ENCODE measurements at places on chromosomes 1 and 21.

- DNase-seq: no peak
These were observed 113.4 kb downstream of the ERG start for GRCh38 chr21:38384675-38385426.

- no peak for DNase-seq
These were observed 75.3 kb downstream of the HLX start for GRCh38 chr1:220954321-220955075.

- DNase-seq: no peak
These were observed 190.5 kb downstream of the PTPRU start for GRCh38 chr1:29426701-29427279.

DNA sequence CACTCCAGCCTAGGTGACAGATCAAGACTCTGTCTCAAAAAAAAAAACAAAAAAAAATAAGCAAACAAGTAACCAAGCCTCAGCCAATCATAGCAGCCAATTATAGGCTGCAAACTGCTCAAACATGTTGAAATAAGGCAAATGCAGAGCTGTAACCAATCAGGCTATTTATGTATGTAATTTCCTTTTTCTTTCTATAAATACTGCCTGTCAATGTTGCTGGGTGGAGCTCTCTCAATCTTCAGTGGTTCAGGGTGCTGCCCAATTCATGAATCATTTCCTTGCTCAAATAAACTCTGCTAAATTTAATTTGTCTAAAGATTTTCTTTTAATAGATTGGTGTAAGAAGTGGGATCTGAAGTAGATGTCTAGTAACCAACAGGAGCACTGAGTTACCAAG lies 11.6 kb upstream of the CD1D start:
- no peak for DNase-seq

DNA sequence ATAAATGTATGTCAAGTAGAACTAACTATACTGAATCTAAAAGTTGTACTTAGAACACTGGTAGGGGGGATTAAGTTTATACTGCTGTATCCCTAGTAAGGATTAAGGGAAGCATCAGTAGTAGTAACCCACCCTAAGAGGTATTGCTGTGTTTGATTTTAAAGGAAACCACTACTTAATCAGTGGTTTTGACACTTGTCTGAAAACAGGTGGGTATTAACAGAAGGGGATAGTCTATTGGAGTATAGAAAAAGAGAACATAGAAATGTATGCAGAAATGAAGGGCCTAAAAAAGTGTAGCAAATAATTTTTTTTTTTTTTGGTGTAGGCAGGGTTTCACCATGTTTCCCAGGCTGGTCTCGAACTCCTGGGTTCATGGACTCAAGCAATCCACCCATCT lies 2.2 kb downstream of the MIGA1 start:
- no peak for DNase-seq

DNA sequence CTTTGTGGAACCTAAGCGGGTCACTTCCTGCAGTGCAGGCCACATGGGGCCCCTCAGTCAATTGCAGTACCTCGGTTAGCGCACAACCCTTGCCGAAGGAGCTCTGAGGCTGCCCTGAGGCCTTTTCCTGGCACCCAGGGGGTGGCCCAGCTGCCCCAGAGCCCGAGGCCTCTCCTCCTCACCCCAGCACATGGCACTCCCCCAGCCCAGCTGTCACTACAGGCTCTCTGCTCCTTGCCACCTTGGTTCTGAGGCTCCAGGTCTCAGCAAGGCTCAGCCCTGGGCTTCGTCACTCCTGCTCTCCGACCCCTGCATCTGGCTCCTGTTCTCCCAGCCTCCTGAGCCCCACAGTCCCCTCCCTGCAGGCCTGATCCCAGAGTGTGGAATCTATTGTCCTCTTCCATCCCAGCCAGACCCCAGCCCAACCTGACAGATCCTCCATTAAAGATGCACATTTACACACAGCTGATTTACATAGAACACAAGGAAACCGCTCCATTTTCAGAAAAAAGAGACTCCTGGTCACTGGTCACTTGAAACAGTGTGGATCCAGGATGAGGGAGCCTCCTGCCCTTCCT lies 192.8 kb upstream of the POU3F1 start:
- no peak for DNase-seq

- DNase-seq: no peak
These were observed 136.9 kb upstream of the BMP8A start for GRCh38 chr1:39354572-39354971.

DNA sequence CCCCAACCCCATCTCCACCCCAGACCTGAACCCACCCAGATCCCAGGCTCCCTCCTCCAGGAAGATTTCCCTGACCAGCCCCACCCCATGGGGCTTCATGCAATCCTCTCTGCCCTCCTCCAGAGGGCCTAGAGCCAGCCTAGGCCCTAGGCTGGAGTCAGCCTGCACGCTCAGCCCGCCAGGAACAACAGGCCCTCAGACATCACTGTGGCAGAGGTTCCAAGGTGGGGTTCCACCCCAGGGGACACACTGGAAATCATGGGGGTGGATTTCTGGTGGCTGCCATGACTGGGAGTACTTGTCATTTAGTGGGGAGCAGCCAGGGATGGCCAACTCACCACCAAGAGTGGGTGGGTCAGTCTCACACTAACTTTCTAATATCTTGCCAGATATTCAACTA lies 122.0 kb downstream of the GLIS1 start:
- no peak for DNase-seq

- DNase-seq: no peak
These were observed 273.8 kb downstream of the MATN1 start for GRCh38 chr1:30449428-30450147.

GRCh38 chr1:245552331-245552730 lies 397.5 kb downstream of the KIF26B start:
- DNase-seq: no peak

DNA sequence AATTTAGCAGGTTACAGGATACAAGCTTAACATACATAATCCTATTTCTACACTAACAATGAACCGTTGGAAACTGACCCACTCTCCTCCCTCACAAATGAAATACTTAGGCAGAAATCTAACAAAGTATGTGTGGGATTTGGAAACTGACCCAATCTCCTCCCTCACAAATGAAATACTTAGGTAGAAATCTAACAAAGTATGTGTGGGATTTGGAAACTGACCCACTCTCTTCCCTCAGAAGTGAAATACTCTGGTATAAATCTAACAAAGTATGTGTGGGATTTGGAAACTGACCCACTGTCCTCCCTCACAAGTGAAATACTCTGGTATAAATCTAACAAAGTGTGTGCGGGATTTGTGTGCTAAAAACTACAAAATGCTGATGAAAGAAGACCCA lies 60.3 kb downstream of the TRAF5 start:
- no peak for DNase-seq

DNA sequence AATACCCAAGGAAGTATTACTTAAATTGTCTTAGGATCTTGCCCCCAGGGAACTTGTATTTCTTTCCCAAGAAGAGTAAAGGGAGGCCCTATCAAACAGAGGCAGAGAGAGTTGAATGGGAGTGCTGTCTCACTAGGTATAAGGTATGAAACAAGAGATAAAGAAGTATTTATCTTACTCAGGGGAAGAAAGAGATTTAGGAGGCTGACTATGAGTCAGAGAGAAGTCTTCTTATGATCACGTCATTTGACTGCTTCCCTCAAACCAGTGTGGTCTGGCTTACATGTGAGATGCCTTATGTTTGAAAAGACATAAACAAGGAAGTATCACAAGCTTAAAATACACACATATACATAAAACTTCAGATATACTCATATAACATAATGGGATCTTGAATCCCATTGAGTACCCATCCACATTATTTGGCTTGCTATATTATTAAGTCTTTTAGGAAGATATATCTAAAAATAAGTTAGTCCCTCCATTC lies 29.6 kb downstream of the DUSP10 start:
- peak; percentile 64 for DNase-seq

- DNase-seq: no peak
These were observed 3.5 kb downstream of the EXOC8 start for GRCh38 chr1:231334079-231334666.

- DNase-seq: no peak
These were observed 14.2 kb downstream of the PTP4A2 start for GRCh38 chr1:31923901-31924535.

DNA sequence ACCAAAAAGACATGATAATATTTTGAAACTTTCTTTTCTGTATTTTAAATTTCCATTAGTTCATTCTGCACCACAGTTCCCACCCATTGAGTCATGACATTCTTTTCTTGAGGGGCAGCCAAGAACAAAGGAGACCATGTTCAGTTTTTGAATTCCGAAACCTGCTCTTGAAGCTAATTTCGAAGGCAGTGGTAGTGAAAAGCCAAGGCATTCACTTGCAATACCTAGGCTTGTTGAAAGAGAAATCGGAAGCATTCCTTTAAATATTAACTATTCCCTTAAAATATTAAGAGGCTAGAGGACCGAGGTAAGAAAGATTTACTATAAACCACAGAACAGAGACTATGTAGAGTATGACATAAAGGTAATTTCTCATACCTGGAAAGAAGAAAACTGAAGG lies 256.3 kb downstream of the ADGRL2 start:
- DNase-seq: no peak

- no peak for DNase-seq
These were observed 26.3 kb downstream of the SLC37A1 start for GRCh38 chr21:42539931-42540343.

DNA sequence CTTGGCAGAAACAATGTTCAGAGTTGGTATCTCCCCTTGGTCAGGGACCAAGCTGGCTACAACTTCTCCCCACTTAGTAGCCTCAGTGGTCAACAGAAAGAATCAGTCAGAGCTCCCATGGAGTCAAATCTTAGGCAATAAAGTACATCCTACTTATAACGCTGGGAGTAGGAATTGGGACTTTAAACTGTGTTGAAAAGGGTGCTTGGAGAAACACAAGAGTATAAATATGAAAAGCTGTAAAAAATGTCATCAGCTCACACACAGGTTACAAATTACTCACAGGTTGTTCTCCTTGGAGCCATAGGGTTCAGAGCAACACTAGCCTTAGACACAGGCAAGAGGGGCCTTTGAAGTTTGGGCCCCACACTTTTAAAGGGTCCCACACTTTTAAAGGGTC lies 67.4 kb downstream of the WLS start:
- DNase-seq: no peak

DNA sequence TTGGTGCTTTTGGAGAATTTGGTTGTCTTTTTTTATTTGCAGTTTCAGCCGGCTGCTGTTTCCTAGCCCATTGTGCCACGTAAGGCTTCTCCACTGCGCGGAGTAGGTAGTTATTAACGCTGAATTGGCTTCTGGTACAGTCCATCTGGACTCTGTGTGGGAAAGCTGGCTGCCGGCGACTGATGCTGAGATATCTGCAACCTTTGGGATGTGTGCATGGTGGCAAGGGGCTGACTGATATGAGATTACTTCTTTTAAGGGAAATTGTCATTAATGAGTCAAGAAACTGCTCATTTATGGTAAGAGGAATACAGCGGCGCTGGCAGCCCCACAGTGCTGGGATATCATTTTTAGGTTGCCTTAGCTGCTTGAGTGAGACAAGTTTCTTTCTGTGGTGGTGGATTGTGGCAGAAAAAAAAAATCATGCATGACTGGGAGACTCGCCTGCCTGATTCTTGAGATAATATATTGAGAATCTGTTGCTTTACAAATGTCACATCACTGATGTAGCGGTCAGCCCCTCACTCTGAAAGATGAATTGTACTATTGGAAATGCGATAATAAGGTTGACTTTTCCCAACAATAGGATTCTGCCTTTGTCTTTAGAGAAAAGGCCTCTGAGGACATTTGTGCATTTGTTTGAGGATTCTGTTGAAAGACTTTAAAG lies 2.5 kb upstream of the ELAVL4 start:
- DNase-seq: no peak

DNA sequence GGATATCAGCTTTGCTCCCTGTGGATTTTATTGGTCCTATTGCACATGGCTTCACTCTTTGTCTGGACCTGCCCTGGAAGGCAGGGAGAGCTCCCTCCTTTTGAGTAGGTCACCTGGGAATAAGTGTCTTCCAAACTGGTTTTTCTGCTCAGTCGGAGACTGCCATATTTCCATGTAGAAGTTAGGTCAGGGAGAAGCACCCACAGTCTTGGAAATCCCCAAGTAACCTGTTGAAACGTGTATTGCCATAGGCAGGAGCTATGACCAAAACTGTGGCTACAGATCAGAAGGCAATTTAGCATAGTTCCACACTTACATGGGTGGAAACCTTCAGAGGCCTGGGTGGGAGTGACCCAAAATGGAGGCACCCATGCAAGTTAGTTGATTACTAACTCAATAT lies 3.5 kb upstream of the GNG12 start:
- no peak for DNase-seq

- DNase-seq: no peak
These were observed 24.3 kb upstream of the RCAN1 start for GRCh38 chr21:34639250-34639649.

GRCh38 chr1:235325854-235326253 lies 2.1 kb downstream of the ARID4B start:
- DNase-seq: no peak

- peak; percentile 9 for DNase-seq
These were observed 33.1 kb downstream of the THRAP3 start for GRCh38 chr1:36257375-36257767.

GRCh38 chr1:56547977-56548376 lies 31.4 kb downstream of the PLPP3 start:
- DNase-seq: no peak

DNA sequence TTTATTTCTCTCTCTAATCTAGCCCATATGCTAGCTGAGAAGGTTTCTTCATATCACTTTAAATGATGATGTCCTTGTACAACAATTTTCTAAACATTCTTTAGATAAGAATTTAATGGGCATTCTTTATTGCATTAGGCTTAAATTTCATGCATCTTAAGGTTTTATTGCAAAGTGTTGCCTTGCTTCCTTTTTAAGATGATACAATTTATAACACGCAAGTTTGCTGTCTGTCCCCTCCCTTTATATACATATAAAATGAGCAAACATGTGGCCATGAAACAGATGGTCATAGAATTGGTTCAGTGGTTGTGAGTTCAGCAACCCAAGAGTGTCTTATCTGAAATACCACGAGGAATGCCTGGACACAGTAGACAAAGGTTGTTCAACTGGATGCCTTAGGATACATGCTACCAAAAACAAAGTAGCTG lies 12.1 kb downstream of the NBPF3 start:
- DNase-seq: no peak

DNA sequence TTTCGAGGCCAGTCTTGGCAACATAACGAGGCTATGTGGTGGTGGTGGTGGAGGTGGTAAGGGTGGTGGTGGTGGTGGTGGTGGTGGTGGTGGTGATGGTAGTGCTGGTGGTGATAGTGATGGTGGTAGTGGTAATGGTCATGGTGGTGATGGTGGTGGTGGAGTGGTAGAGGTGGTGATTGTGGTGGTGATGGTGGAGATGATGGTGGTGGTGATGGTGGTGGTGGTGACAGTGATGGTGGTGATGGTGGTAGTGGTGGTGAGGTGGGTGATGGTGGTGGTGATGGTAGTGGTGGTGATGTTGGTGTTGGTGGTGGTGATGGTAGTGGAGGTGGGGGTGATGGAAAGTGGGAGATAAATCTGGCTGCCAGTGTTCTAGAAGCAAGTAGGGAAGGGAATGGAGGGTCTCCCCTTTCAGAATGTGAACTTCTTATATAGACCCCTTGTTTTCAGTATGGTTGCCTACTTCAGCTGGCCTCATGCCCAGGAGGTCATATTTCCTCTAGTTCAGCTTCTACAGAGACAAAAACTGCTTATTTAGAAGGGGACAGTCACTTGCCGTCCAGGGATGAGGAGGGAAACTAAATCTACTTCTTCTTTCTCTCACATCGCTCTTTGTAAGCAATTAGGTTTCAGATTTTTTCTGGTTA lies 27.5 kb downstream of the SH3BGR start:
- DNase-seq: no peak

All from RCC 7860 (cell line).